ENCODE measurements at places on chromosomes 13 and 19. TPM values are rescaled to one million over a fixed set of nuclear protein-coding genes. Genes with fewer than 3 reads are reported as not detected.

Gene TEX26
- not detected for total RNA-seq

Gene CEACAM21
- total RNA-seq: not detected

Gene CEACAM3
- not detected for total RNA-seq

Gene HAUS5
- total RNA-seq: 5.6 TPM

Gene CDC37
- 177 TPM for total RNA-seq

Gene ZNF581
- total RNA-seq: 10.7 TPM

Gene PALM
- total RNA-seq: 0.28 TPM

Gene SNRPD2
- 339 TPM for total RNA-seq

Gene ZNF317
- total RNA-seq: 17.1 TPM

Gene DCT
- total RNA-seq: 0.09 TPM

Gene SLC8A2
- total RNA-seq: not detected

Gene CD79A
- under 0.01 TPM for total RNA-seq

Gene C19orf18
- not detected for total RNA-seq

Gene IGFL3
- total RNA-seq: 2.4 TPM

Gene ZNF90
- total RNA-seq: 1.2 TPM

Gene LHB
- total RNA-seq: not detected

Gene TMEM190
- not detected for total RNA-seq

Gene CD177
- total RNA-seq: not detected

Gene CEACAM19
- total RNA-seq: 0.30 TPM

Gene FFAR1
- total RNA-seq: not detected

Gene ZNF541
- 0.89 TPM for total RNA-seq

Gene DMKN
- total RNA-seq: 0.23 TPM

Gene LGALS14
- not detected for total RNA-seq

Gene LRRC8E
- total RNA-seq: 5.9 TPM

Gene SBK2
- not detected for total RNA-seq

Gene OR10H1
- total RNA-seq: not detected

Gene ZNF560
- total RNA-seq: 5.8 TPM

Gene BCKDHA
- 25.5 TPM for total RNA-seq

Gene FGF21
- not detected for total RNA-seq

Gene XAB2
- 25.2 TPM for total RNA-seq

Gene PET100
- total RNA-seq: 8.6 TPM

Gene CCL25
- not detected for total RNA-seq

Gene DMRTC2
- not detected for total RNA-seq

Gene TUBB4A
- total RNA-seq: not detected

Gene DKKL1
- total RNA-seq: 0.59 TPM

Gene MAST3
- 5.9 TPM for total RNA-seq

Gene BAX
- 123 TPM for total RNA-seq
